Adrenal gland (tissue), 19 donors: ENCODE measurements at places on chromosomes 4 and X. TPM values are rescaled to one million over a fixed set of nuclear protein-coding genes. Genes with fewer than 3 reads are reported as not detected.
A peak's percentile ranks its signal among the peaks of the same experiment; 100 is the strongest.

Gene TCEAL2
- 12.8 TPM for polyA plus RNA-seq

Gene CLCN4
- 3.6 TPM for polyA plus RNA-seq

DNA sequence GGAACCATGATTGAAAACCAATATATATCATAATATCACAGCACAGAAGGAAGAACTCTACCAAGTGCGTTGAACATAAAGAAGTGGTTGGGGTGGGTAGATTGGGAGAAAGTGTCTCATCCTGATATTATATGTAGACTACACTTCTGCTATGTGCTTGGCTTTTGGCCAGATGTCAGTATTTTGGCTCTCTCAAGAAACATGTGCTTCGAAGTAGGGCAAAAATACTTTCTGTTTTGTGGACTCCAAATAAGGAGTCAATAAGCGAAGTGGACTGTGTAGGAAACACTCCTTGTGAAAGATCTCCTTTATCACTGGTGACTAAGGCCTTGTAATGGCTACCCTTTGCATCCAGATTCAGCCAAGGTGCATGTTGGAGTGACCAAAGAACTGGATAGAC lies 7.8 kb upstream of the HPSE start:
- no peak overlapping the region for H3K27ac ChIP-seq
- no peaks in the 10 kb centered on the region for H3K27me3 ChIP-seq
- H3K4me3 ChIP-seq: no peak overlapping the region
- no peaks in the 10 kb centered on the region for H3K36me3 ChIP-seq
- H3K4me1 ChIP-seq: no peaks in the 10 kb centered on the region
- DNase-seq: no peak

GRCh38 chr4:56907489-56908205 lies at the start of gene REST:
Gene REST, plus strand, starts transcription at chr4:56907900. Its CDS starts 2,739 bp downstream, at chr4:56910639.
- peak within 1 kb of the TSS; percentile 60 for H3K4me3 ChIP-seq
- H3K27me3 ChIP-seq: no peaks in the 10 kb centered on the region
- peaks cover 26% of the 10 kb centered on the region for H3K4me1 ChIP-seq
- H3K27ac ChIP-seq: peak within 1 kb of the TSS; percentile 79
- H3K36me3 ChIP-seq: no peaks in the 10 kb centered on the region

Gene LEF1
- 53.4 TPM for polyA plus RNA-seq

Gene CACNA1F
- 0.24 TPM for polyA plus RNA-seq

DNA sequence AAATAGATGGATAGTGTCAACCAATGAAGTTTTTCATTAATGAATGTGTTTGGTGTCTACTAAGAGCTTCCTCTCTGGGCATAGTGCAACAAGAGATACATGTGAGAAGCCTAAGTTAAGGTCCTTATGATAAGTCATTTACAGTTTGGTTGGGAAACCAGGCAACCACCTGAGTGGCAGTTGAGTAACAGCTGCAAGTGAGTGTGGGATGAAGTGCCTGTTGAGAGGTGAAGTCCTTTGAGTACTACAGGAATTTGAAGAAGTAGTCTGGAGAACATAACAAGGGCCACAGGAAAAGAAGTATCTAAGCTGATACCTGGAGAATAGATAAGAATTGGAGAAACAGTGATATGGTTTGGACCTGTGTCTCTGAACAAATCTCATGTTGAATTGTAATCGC lies 48.5 kb upstream of the FRMPD4 start:
- H3K36me3 ChIP-seq: no peaks in the 10 kb centered on the region
- no peaks in the 10 kb centered on the region for H3K27me3 ChIP-seq
- DNase-seq: no peak
- H3K4me1 ChIP-seq: no peaks in the 10 kb centered on the region
- no peak overlapping the region for H3K27ac ChIP-seq

DNA sequence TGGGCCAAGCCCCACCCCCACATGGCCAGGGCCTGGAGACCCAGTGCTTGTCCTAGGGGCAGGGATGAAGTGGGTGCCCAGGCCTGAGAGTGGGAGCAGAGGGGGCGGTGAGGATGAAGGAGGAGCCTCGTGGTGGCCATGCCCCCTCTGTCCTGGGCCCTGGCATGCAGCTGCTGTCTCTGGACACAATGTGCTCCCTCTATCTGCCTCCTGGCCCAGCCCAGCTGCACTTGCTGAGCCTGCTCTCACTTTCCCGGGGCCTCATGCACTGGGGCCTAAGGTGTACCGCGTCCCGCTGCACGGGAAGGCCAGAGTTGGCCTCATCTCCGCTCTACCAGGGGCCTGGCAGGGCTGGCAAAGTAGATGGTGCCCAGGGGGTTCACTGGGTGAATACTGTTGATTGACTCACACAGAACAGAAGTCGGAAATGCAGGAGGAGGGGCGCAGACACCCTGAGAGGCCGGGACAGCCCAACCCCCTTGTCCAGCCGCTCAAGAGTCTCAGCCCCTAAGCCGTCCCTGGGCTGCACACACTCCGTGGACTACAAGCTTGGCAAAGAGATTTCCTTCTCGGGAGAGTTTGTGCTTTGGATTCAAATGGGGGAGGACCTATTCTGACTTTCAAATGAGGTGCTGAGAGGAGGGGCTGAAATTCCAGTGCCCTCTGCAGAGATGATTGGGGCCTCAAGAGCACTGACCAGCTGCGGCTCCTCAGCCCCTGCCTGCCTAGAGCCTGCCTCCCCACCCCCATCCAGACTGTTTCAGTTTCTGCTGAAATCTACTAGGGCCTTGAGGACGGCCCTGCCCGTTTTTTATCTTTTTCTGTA lies 112.4 kb downstream of the PSAPL1 start:
- no peak for DNase-seq
- H3K27ac ChIP-seq: no peak overlapping the region
- no peaks in the 10 kb centered on the region for H3K4me1 ChIP-seq
- no peak overlapping the region for H3K4me3 ChIP-seq

DNA sequence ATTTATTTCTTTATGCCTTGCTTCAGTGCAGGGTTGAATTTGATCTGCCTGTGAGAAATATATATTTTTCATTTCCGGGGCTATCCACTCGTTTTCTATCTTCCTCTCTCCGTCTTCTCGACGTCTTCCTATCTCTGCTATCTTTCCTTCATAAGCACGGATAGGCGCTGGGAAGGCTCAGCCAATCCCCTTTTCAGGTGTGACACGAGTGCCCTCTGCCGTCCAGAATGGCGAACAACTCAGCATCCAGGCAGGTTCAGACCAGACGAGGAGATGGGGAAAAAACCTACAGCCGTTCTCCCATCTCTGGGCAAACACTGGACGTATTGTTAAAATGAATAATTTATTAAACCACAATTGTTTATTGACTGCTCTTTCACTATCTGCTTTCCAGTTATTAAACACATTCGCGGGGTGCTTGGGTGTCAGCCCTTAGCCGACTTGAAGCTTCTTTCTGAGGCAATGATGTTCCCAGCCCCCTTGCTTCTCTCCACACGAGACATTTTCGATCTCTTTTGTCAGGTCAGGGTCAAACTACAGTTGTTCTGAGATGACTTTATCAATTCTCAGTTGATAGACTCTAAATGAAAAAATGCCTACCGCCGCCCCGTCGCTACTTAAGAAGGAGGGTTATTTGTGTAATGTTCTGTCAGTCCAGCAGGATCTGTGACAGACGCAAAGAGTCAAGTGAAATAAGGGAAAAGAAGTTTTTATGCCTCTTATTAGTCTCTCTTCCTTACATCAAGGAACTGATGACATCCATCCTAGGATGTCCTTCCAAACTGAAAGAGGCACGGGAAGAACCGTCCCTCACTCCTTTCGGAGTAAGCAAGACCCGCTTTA lies 96.3 kb upstream of the NOCT start:
- H3K27me3 ChIP-seq: no peaks in the 10 kb centered on the region
- no peaks in the 10 kb centered on the region for H3K36me3 ChIP-seq

GRCh38 chrX:130878350-130879341 lies 24.4 kb downstream of the ENOX2 start:
- peak; percentile 71 for DNase-seq
- no peaks in the 10 kb centered on the region for H3K27me3 ChIP-seq
- H3K4me3 ChIP-seq: no peak overlapping the region
- H3K4me1 ChIP-seq: no peaks in the 10 kb centered on the region
- no peak overlapping the region for H3K27ac ChIP-seq
- H3K36me3 ChIP-seq: no peaks in the 10 kb centered on the region

GRCh38 chrX:12681047-12681446 lies 110.2 kb upstream of the PRPS2 start:
- no peak for DNase-seq
- H3K4me3 ChIP-seq: no peak overlapping the region
- no peaks in the 10 kb centered on the region for H3K36me3 ChIP-seq
- H3K27me3 ChIP-seq: peaks cover 32% of the 10 kb centered on the region
- no peaks in the 10 kb centered on the region for H3K4me1 ChIP-seq

DNA sequence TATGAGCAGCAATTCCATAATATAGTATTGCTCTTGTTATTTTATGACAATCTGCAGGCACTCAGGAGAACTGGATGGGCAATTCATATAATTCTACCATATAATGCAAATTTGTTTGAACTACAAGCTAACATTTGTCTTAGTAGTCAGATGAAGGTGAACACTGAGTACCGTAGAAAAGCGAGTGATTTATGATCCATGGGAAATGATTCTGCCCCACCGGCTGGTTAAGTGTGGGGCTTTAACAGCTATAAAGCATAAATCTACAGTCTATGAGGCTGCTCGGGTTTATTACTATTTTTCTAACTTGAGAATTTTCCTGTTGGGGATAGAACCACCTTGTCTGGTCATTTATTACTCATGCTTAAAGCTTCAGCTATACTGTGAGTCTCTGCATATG lies 275.5 kb downstream of the PCDH10 start:
- no peaks in the 10 kb centered on the region for H3K27me3 ChIP-seq
- no peaks in the 10 kb centered on the region for H3K36me3 ChIP-seq
- H3K4me1 ChIP-seq: no peaks in the 10 kb centered on the region
- no peak overlapping the region for H3K4me3 ChIP-seq
- no peak overlapping the region for H3K27ac ChIP-seq
- no peak for DNase-seq

Gene CABS1
- not detected for polyA plus RNA-seq

DNA sequence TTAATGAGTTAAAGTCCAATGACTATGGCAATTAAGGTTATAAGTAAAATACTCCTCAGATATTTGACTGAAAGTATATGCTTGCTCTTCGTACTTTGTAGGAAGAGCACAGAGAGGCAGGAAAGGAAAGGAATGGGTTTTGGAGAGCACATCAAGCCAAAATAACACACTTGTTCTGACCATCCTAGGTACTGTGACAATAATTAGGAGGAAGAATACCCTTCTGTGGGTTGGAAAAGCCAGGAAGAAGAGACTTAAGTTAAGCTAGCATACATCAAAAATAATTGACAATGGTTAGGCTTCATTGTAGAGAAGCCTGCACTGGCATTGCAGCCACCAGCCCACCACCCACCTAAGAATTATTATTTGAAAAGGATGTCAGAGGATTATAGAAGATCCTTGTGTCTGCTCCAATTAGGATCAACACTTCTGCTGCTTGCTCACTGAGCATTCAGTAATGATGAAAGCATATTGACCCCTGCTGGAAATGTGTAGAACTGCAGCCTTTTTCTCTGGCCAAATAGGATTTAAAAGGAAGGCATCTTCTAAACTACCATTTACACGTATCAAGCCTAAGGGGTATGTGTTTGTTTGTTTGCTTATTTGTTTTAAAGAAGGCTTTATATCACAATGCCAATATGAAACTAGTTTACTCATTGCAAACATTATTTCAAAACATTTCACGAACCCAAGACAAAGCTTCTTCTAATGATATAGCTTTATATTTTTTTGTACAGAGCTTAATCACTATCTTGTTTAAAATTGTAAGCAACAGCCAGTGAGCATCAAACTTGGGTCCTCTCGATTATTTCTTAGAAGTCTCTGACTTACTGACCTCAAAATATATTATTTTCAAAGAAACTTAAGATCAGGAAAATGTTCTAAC lies 286.2 kb upstream of the TET2 start:
- no peak overlapping the region for H3K4me3 ChIP-seq
- no peaks in the 10 kb centered on the region for H3K4me1 ChIP-seq
- no peaks in the 10 kb centered on the region for H3K36me3 ChIP-seq
- DNase-seq: peak; percentile 79

DNA sequence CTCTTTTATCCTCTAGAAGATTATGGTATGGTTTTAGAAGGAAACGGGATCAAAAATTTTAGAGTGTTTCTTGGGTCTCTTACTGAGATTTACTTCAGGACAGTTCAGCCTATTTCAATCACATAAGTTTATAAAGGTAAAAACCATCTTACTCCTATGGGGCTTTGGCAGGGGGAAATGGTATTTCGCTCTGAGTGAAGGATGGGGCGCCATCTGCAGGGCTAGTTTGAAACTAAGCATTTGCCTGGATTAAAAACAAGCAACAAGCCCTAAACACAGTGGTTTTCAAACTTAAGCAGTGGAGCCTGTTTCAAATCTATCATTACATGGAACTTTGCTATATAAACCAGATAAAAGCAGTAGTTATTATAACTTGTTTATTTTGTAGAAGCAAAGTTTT lies 361.5 kb upstream of the FMR1 start:
- H3K4me1 ChIP-seq: peaks cover 7% of the 10 kb centered on the region
- no peak overlapping the region for H3K27ac ChIP-seq
- no peaks in the 10 kb centered on the region for H3K27me3 ChIP-seq
- no peak overlapping the region for H3K4me3 ChIP-seq
- DNase-seq: peak; percentile 24

Gene CDX4
- polyA plus RNA-seq: not detected

Gene ATOH1
- not detected for polyA plus RNA-seq

Gene EDA
- 5.6 TPM for polyA plus RNA-seq

DNA sequence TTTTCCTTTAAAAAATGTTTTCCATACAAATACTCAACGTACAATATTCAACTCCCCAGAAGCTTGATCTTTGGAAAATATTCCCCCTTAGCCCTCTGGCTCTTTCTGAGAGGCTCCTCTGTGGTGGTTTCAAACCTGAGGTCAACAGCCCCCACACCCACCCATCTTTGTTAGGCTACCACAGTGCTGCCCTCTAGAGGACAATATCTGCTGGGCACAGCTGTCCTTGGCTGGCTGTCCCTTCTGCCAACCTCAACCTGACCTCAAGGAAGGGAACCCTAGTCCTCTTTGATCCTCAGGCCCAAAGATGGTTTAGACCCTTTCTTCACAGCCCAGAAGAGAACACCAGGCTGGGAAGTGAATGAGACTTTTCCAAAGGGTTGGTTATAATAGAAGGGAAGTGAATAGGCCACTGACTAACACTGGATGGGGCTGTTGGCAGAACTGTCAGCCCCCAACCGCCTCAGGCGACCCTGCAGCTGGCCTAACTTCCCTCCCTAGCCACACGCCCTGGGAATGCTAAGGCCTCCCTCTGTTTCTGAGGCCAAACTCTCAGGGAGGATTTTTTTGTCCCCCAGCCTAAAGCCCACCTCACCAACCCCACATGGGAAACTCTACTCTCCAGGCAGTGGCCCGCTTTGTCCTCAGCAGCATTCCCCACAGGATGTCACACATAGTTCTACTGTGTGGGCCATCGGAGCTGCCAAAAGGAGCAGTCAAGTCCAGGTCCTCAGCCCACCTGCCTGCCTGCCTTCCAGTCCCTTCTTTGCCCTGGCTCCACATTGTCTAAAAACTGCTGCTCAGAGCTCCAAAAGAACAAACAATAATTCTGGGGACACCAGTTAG lies 34.3 kb downstream of the NYX start:
- H3K4me1 ChIP-seq: no peaks in the 10 kb centered on the region
- H3K27ac ChIP-seq: no peak overlapping the region
- no peak for DNase-seq
- peaks cover 4% of the 10 kb centered on the region for H3K27me3 ChIP-seq
- no peaks in the 10 kb centered on the region for H3K36me3 ChIP-seq

DNA sequence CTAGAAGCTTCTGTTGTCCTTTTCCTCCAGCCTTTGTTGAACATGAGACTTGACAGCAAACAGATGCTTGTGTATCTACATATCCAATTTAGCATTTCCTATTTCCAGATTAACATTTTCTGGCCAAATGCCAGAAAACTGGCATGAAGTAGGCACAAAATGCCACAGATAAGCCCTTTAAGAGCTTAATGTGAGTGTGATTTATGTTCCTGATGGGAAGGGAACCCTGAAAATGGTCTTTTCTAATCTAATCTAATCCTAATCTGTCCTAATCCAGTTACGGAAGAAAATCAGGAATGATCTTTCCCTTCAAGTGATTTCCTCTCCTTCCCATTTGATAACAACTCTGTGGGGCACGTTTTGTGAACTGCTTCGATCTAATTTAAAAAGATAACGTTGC lies 133.0 kb upstream of the C1QTNF7 start:
- no peak for DNase-seq
- no peaks in the 10 kb centered on the region for H3K36me3 ChIP-seq
- H3K4me3 ChIP-seq: no peak overlapping the region
